ENCODE measurements at places on chromosomes 12 and 14.

GRCh38 chr14:40004871-40005500, 572.8 kb upstream of the FBXO33 start:
- no peak for DNase-seq

- DNase-seq, result no peak
These were observed 860.6 kb upstream of the MGAT4C start for GRCh38 chr12:87116780-87117179.

GRCh38 chr12:72289633-72290032, 17.5 kb downstream of the TRHDE start:
- no peak for DNase-seq

DNA sequence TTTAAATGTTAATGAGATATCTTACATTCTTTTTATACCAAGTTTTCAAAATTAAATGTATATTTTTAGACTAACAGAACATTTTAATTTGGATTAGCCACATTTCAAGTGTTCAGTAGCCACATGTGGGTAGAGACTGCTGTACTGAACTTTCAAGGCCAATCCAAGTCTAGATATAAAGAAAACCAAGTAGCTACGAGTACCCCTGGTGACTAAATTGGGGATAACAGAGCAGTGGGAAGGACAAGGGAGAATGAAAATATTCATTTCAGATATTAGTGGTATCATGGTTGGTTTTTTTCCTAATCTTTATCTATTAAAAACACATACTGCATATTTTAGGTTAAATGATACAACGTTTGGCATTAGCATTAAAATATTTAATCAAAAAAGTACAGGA, 69.4 kb upstream of the RHOJ start:
- DNase-seq, result no peak

Measured in activated CD4-positive, alpha-beta T cell treated with anti-CD3 and anti-CD28 coated beads, Interleukin-2, amount 50 U/mL, for 1 hour (primary cell).